ENCODE measurements at places on chromosomes 6 and 20.

- no peak for DNase-seq
These were observed 8.2 kb upstream of the TBX18 start for GRCh38 chr6:84772428-84773132.

DNA sequence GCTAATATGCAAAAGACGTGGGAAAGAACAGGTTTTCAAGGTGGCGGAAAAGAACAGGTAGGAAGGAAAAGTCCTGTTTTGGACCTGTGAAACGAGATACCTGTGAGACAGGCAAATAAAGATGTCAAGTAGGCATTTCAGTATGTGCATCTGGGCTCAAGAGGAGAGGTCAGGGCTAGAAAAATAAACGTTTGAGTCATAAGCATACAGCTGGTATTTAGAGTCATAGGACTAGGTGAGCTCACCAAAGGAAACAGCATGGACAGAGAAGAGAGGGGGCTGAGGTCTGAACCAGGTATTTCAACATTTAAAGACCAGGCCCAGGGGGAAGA, 14.9 kb downstream of the MTFR2 start:
- DNase-seq: no peak

DNA sequence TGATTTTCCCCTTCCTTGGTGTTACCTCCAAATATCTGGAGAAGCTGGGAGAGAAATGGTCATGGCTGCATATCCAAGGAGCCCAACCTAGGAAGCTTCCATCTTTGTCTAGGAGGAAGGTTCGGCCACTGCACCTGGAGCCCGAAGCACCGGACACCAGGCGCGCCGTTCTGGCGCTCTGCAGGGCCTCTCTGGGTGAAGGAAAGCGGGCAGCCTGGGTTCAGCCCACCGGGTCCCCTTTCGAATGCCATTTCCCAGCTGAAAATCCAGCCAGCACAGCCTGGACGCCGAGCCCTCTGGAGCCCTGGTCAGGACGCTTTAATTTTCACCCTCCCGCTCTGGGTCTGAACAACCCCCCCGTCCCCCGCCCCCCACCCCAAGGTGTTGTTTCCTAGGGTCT, 1.2 kb downstream of the LINC00237 start:
- no peak for DNase-seq

GRCh38 chr6:56961151-56961550, 6.2 kb downstream of the BEND6 start:
- DNase-seq: no peak

GRCh38 chr6:105872249-105872648, 213.9 kb upstream of the PRDM1 start:
- DNase-seq: no peak

DNA sequence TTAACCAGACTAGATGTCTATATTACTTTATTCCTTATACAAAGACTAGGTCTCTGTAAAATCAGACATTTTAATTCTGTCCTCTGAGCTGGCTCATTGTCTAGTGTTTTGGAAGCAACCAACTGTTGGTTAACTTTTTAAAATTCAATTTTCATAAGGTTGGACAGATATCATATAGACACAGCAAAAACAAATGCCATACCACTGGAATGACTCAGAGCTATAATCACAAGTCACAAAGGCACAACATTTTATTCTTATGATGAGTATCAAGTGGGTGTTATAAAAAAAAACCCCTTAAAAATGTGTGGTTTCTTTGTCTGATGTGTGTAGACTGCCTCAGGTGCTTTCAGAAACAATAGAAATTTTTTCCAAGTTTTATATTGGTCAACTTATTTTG, 296.2 kb upstream of the MARCKS start:
- no peak for DNase-seq

GRCh38 chr20:23125625-23126191, 39.6 kb upstream of the CD93 start:
- no peak for DNase-seq
